Fibroblast of villous mesenchyme (primary cell): ENCODE measurements at places on chromosomes 12 and 14. TPM values are rescaled to one million over a fixed set of nuclear protein-coding genes. Genes with fewer than 3 reads are reported as not detected.

RTRAF gene
- total RNA-seq = 49.3 and 64.3 TPM in 2 replicates

FAM181A gene
- not detected in 2 replicates for total RNA-seq

C12orf54 gene
- total RNA-seq = not detected in 2 replicates

TGM1 gene
- total RNA-seq = 0.64 and 2.2 TPM in 2 replicates

TEX22 gene
- under 0.01 and 0.32 TPM in 2 replicates for total RNA-seq

DNA sequence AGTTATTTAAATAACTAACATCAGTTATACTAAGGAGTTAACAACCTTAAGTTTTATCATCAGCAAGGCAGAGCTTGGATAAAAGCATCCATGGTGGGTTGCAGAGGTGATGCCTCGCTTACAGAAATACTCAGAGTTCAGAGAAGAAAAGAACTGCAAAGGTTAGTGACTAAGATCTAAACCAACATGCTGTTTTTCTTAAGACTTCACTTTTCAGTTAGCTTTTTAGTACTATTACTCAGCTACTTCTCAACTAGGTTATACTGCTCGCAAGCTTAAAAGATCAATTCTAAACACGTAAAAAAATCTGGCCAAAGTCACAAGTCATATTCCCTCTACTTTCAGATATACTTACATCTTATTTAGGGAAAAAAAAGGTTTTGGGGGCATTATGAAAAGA is 2.8 kb downstream of the PPP1CC start:
- DNase-seq = no peak

DNA sequence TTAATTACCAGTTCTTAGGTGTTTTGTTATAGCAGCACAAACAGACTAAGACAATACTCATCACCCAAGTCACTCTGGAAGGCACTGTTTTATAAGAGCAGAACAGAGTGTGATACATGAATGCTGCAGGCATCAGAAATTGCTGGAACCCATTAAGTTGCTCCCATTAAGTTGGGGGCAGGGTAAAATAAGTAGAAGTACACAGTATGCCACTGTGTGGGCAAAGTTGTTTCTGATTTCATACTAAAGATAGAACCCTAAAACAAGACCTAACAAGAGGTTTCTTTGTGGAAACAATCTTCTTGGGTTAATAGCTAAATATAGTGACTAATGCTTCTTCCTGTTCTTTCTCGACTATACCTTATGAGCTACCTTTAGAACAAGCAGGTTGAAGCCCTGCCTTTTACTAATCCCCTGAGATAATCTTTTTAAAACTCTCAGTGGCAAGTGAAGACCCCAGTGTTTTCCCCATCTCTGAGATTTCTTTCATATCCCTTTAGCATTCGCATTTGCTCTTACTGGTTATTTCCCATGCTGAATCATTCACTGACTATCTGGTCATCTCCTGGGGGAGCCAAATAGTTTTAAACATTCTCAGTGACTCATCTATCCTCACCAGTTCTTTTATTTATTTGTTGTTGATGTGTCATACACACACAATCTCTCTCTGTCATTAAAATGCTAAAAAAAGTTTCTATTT is 52.3 kb downstream of the SOCS2 start:
- DNase-seq = peak; percentile 96

- DNase-seq = no peak
Measured at GRCh38 chr12:100329800-100330199, 27.1 kb upstream of the SLC17A8 start.

GRCh38 chr12:49692851-49693250 is 14.4 kb downstream of the FMNL3 start:
- no peak for DNase-seq

GRCh38 chr12:128408669-128409068 is 141.7 kb downstream of the TMEM132C start:
- DNase-seq = no peak

GRCh38 chr14:95106971-95107370 is 50.4 kb downstream of the DICER1 start:
- DNase-seq = no peak
